ENCODE measurements at places on chromosomes 7 and 10.

DNA sequence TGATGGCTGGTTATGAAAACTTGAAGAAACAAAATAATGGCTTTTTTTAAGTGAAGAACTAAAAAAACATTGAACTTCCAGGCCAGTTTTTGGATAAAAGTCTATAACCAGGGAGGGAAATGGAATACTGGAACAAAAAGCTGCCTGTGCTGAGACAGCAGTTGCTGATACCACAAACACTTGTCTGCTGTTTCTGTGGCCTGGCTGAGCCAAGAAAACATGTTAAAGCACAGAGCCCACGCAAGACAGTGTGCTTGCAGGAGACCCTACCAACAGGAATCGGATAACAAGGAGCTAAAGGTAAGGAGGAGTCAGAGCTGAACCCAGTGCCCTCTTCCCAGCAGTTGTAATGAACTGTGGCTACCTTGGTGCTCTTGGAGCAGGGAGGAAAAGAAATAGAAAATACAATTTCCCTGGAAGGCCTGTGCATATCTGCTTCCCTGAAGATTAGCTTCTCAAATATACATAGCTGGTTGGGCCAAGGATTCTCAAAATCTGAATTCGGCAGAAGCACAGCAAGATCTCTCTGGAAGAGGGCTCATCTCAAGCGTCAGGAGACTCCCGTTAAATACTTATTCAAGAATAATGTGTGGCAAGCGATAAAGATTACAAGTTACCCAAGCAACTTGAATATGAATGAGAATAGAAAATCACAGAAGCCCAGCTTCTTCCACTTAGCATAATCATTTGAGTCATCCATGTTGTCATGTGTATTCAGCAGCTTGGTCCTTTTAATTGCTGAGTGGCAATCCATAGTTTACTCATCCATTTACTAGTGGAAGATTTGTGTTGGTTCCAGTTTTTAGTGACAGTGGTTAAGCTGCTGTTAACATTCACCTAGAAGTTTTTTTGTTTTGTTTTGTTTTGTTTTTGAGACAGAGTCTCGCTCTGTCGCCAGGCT lies 87.6 kb downstream of the NOD1 start:
- DNase-seq: no peak

- no peak for DNase-seq
Observed at GRCh38 chr10:61933859-61934555, 32.5 kb downstream of the ARID5B start.

GRCh38 chr7:26284995-26285632 lies 6.5 kb upstream of the SNX10 start:
- DNase-seq: peak; percentile 39

- DNase-seq: peak; percentile 90
Observed at GRCh38 chr7:27901028-27901760, 161.2 kb downstream of the TAX1BP1 start.

DNA sequence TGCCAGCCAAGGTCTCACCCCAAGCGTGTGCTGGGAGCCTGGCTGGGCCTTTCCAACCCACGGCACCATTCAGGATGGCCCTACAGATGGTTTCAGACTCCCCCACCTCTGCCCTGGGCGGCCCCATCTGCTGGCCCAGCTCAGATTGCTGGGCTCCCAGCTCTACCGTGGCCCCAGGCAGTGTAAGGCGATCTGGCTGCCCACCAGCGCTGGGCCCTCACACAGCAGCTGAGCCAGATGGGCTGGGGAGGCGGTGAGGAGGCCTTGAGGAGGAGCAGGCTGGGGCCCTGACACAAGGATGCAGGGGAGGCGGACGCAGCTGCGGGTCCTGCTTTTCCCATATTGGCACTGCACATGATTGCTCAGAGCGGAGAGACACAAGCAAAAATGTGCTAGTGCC lies 162.8 kb downstream of the NRF1 start:
- no peak for DNase-seq

GRCh38 chr7:157494506-157495176 lies 157.8 kb downstream of the DNAJB6 start:
- no peak for DNase-seq

DNA sequence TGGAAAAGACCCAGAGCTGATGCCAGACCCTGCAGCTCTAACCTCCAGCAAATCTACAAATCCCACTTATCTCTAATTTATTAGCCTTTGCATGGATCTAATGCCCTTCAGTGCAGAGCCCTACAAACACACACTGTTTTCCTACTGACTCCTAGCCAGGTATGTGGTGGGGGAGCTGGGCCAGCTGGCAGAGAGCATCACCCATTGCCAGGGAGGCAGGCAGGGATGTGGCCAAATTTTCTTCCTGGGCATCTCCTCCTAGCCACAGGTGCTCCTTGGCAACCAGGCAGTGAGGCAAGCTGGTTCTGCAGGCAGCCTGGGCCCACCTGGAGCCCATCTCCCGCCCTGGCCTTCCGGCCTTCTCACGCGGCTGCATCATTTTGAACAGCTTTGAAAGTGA lies 55.9 kb upstream of the EMX2 start:
- DNase-seq: no peak

DNA sequence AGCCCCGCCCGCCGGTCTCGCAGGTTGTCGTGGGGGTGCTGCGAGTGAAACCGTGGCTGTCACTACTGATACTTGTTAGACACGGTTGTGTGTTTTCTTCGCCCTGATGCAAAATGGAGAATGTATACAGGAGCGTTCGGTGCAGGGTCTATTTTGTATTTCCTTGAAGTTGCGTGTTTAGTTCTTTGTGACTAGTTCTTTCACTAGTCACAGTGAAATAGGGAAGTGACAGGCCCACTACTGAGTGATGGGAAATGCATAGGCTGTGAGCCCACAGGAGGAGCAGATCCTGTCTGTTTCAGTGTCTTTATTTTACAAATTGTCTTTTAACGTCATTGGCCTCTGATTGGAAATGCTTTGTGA lies 675 bp downstream of the ABRAXAS2 start:
- DNase-seq: peak; percentile 86

DNA sequence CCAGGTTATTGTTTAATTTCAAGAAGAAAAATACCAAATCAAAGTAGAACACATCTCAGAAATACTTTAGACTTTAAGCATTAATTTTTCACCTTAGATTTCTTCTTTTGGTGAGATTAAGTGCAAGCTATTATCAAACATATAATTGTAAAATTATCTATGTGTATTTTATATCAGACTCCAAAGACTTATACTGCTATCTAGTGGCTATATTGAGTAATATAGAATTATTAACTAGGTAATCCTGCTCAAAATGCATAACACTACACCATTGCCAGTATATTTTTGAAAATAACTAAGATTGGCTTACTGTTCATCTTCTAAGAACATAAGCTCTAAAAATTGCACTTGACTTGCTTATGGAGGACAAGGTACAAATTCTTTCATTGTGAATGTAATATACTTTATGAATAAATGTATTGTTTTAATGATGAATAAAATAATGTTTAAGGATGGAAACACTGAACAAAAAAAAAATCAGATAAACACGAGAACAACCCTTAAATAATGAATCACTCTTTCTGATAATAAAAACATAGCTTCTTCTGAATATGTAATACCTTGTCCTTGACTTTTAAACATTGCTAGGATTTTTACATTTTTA lies 86.7 kb upstream of the GNAI1 start:
- no peak for DNase-seq

- no peak for DNase-seq
Observed at GRCh38 chr10:105073999-105074398, 432.9 kb downstream of the SORCS3 start.

DNA sequence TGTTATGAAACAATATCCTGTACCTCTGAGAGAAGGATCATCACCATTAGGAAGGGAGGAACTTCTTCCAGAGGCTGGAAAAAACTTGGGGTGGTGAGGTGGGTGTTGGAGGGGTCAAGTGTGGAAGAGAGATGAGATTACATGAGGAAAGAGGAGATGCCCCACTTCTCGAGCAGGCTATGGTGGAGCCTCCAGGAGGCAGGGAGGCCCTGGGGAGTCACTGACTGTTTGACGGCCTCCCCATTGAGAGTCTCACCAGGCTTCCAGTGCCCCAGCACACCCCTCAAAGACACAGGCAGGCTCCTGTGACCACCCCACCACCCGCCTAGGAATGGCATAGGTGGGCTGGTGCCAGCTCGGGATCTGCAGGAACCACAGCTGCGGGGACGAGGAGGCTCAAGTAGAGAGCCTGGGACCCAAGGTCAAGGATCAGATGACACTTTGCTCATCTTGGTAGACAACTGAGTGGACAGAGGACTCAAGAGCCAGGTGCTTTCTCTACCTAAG lies 185.3 kb upstream of the GDF10 start:
- DNase-seq: no peak
